Stimulated activated CD4-positive, alpha-beta T cell treated with anti-CD3 and anti-CD28 coated beads, Interleukin-4, amount 100 ng/mL, for 4 hours (primary cell): ENCODE measurements at places on chromosomes 1 and 21.

- no peak for DNase-seq
These were observed 48.5 kb downstream of the FH start for GRCh38 chr1:241470908-241471590.

GRCh38 chr1:110829955-110830553, 42.9 kb upstream of the CD53 start:
- no peak for DNase-seq

DNA sequence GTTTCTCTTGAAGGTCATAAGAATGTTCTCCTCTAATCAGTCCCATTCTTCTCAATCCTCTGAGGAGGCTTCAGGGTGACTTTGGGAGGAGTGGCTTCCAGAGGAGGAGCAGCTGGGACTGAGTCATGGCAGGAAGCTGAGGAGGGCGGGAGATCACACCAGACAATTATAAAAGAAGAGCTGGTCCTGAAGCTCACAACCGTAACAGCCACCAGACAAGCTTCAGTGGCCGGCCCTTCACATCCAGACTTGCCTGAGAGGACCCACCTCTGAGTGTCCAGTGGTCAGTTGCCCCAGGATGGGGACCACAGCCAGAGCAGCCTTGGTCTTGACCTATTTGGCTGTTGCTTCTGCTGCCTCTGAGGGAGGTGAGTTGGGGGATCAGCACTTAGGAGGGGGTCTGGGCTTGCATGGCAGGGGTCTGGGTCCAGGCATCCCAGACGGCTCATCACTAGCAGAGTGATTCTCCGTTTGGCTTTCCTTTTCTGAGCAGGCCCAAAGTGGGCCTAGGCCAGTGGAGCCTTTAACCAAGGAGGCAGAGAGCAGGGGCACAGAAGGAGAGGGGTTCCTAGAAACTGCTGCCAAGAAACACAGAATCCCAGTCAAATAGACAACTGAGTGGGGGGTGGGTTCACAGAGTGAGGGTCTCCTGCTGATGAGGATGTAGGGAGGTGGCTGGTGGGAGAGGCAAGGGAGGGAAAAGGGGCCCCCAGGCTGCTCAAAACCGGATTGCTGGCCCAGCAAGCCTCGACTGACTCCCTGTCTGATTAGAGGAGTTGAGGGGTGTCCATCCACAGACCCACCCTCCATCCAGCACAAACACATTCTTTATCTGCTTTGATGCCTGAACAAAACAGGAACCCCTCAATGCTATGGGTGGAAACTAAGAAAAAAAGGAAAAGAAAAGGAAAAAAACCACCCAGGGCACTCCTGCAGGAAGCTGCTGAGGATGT, at the start of gene ECM1:
TSS of gene ECM1 (plus strand) at position 198 of the 953 bp plus-strand sequence. CDS start at position 299, 101 bp downstream.
- no peak for DNase-seq

DNA sequence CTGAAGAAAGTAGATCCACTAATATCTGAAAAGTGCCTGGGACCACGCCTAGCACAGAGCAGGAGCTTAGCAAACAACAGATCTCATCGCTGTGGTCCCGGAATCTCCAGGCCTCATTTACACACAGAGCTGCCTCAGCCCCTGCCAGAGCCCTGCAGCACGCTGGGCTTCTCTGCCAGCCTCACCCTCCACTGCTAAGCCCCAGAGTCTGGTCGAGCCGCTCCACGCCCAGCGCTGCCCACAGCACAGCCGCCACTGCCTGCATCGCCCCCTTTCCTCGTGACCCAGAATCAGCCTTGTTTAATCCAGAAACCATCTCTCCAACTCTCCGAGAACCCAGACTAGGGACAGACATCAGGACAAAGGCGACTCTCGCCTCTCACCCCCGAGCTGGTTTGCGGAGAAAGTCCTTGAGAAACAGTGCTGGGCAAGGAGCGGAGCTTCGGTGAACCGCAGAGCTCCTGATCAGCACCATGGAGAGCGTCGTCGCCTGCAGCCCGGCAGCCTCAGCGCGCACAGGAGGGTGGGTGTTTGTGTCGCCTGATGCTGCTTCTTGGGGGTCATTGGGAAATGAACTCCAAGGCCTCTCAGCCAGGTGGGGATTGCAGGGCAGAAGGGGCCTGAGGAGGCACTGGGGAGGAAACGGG, 145.1 kb downstream of the NPHP4 start:
- no peak for DNase-seq

DNA sequence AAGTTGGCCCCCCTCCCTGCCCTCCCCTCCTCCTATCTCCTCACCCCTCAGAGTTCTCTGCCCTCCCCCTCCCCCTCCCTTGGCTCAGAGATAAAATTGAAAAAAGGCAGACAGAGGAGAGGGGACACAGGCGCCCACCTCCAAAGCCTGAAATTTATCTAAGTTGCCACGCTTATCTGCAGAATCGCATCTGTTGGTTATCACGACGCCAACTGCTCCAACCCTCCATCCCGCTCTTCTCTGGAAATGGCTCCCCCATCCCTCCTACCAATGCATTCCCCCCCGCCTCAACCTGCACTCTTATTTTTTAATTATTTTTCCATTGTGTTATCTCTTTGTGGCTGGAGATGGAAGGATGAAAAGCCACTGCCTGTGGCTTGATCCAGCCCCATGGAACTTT, 90.3 kb downstream of the TAS1R2 start:
- DNase-seq, result no peak

- no peak for DNase-seq
These were observed 3.8 kb upstream of the NPHP4 start for GRCh38 chr1:5995871-5996630.

DNA sequence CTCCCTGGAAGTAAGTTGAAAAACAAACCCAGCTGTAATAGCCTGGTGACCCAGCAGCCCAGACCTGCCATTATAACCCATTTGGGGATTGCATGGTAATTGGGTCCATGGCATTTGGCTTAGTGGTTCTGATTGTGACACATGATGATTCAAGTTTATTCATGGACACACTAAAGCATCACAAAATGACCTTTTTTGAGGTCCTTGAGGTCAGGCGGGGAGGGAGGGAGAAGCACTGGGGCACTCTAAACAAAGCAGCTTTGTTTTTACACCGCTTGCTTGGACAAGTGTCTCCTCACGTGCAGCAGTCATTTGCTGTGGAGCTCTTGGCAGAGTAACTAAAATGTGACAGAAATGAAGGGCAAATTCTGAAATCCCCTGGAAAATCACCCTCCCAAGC, 241.0 kb upstream of the SGIP1 start:
- no peak for DNase-seq

- DNase-seq, result no peak
These were observed 103.6 kb downstream of the RYR2 start for GRCh38 chr1:237145379-237146135.

DNA sequence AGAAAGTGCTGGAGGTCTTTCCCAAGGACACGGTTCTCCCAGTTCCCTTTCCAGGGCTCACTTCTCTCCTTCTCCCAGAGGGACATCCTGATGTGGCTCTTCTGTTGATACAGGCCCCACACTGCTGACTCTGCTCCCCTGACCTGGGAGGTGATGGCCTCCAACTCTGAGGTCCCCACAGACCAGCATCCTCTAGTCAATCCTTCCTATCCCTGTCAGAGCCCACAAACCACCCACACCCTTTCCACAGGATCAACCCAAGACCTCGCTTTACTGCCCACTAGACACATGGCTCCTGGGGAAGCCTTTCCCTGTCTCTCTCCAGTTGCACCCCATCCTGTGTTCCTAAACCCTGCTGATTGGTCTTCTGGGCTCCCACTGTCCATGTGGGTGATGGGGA, 11.6 kb downstream of the SLAMF7 start:
- no peak for DNase-seq

- no peak for DNase-seq
These were observed 200.3 kb downstream of the PBX1 start for GRCh38 chr1:164759144-164759920.

- no peak for DNase-seq
These were observed 10.2 kb upstream of the EPHA2 start for GRCh38 chr1:16166117-16166516.

DNA sequence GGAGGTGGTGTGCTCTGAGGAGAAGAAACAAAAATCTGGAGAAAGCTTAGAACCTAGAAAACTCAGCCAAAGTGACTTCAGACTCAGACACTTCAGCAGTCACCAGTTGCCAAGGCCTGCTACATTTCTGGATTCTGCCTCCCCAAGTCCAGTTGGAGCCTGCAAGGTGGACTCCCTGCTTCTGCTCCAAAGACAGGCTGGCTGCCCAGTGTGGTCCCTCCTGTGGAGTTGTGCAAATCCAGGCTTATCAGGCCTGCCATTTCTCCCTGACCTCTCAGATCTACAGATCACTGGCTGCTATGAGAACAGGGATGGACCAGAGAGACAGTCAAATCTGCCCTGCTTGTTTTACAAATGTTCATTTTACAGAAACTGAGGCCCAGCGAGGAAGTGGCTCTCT, 9.9 kb downstream of the CACHD1 start:
- DNase-seq, result no peak

DNA sequence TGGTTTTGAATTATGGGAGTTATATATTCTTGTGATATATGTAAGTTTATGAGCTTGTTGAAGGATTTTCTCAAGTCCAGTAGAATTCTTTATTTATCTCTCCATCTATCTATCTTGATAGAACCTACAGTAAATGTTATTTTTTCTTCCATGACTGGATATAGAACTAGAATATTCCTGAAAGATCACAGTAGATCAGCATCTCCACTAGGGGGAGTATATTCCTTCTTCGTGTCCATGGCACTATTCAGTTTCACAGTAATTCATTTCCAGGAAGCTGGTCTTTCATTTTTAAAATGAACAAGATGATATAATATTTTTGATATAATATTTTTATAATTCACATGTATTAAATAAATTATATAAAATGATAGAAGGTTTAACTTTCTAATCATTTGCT, 18.8 kb downstream of the TMPRSS15 start:
- no peak for DNase-seq

GRCh38 chr1:169086603-169087455, 19.7 kb upstream of the ATP1B1 start:
- DNase-seq, result no peak
